HAP-1 (cell line): ENCODE measurements at places on chromosomes 16 and 17.
A peak's percentile ranks its signal among the peaks of the same experiment; 100 is the strongest.

DNA sequence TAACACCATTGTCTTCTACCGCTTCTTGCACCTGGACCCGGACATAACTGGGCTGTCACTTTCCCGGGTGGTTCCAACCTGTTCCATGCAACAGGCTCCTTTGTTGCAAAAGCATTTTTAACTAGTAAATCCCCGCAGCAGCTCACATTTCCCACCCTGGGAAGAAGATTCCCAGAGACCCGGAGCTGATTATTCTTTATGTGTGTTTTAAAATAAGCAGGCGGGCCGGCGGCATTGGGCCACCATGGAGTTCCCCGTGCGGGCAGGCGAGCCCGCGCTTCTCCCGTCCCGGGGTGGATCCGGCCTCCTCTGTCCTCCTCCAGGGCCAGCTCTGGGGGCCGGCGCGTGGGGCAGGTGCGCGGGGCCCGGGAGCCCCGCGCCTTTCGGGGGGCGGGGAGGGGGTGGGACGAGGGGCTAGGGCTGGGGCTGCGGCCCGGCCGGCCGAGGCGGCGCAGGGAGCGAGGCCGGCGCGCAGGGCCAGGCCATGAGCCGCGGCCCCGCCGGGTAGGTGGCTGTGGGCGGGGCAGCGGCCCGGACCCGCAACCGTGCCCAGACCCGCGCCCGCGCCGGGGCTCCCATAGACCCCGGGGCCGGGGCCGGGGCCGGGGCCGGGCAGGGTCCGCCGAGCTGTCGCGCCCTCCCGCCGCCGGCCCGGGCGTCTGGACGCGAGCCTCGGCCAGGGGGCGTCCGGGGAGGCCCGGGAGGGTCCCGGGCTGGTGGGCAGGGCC lies 1.7 kb downstream of the CRAMP1 start:
- no peak for DNase-seq

- DNase-seq = no peak
Observed at GRCh38 chr16:54210452-54211125, 76.0 kb downstream of the IRX3 start.

GRCh38 chr16:72845322-72846020 lies 202.5 kb downstream of the ZFHX3 start:
- DNase-seq = no peak

GRCh38 chr17:27808628-27809027 lies 8.3 kb upstream of the NOS2 start:
- DNase-seq = no peak

DNA sequence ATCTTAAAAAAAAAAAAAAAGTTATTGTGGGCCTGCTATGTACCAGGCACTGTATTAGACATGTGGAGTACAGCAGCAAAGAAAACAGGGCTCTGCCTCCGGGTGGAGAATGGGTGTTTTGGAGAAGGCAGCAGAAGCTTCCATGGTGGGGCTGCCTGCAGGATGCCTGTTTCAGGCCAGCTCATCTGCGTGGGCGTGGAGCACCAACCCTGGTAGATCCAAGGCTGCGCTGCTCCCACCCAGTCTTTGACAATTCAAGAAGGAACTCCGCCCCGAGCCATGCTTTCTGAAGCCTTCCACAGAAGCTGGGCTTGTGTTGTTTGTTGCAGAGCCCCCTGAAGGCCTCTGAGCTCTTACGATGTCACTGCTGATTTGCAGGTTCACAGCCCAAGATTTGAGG lies 23.2 kb upstream of the CACNG1 start:
- no peak for DNase-seq

DNA sequence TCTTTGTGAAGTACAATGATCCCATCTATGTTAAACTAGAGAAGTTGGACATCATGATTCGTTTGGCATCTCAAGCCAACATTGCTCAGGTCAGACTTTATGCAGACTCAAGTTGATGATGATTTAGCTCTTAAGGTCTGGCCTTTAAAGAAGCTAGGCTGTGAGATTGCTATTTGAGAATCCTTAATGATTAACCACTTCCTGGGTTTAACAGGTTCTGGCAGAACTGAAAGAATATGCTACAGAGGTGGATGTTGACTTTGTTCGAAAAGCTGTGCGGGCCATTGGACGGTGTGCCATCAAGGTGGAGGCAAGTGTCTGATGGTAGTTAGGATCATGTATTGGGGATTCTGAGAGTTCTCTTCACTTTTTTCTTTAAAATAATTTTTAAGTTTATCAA lies 40.3 kb downstream of the AP2B1 start:
- DNase-seq = no peak

- DNase-seq = peak; percentile 21
Observed at GRCh38 chr17:39069114-39069756, 82.2 kb downstream of the PLXDC1 start.

GRCh38 chr17:8949061-8949661 lies 16.3 kb downstream of the PIK3R5 start:
- DNase-seq = no peak

GRCh38 chr17:53630638-53631037 lies 192.1 kb upstream of the KIF2B start:
- DNase-seq = no peak
